ENCODE measurements at places on chromosomes 7 and 10.

DNA sequence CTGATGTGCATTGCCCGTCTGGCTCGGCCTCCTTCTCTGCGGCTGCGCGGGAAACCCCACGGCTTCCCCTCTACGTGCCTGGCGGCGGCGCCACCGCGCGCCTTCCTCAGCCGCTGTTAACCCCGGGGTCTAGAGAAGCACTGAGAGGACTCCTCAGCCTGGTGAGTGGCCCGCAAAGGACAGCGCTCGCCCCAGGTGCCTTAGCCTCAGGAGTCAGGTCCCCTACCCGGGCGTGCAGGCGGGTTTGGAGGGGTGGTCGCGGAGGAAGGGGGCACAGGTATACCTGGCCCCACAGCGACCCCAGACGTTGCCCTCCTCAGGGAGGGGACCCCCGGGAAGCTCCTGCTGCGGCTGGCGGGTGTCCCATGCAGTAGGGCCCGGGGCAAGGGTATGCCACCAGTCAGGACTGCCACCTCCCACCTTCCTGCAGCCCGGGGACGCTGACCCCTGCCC is 51.0 kb downstream of the ARL5B start:
- DNase-seq: no peak

DNA sequence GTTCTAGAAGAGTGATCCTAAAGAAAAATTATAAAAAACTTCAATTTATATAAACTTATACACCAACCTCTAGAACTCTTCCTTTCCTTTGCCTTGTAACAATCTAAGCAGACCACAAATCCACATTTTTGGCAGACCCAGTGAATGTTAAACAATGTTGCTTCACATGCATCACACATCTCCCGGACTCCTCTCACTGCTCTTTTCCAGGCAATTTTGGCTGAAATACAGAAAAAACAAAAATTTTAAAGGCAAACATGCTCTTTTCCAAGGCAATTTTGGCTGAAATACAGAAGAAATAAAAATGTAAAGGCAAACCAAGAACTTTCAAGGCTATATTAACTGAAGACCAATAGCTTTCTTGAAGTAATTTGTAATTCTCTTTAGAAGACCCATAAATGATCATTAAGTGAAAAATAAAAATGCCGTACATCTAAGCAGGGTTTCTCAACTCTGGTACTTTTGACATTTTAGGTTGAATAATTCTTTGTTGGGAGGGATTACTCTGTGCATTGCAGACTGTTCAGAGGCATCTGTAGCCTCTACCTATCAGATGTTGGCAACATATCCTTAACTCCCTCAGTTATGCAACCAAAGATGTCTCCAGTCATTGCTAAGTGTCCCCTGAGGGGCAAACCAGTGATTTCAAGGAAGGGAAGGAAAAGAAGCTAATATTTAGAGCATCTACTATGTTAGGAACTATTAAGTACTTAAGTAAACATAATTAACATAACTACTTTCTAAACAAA is 64.4 kb downstream of the NRBF2 start:
- no peak for DNase-seq

GRCh38 chr7:70807650-70808049 is 324.3 kb upstream of the GALNT17 start:
- DNase-seq: no peak

- no peak for DNase-seq
Observed at GRCh38 chr7:95545673-95546072, 50.6 kb downstream of the PDK4 start.

GRCh38 chr7:12211711-12212485 is 804 bp downstream of the TMEM106B start:
- peak; percentile 37 for DNase-seq

GRCh38 chr10:82390866-82391658 is 516.1 kb downstream of the NRG3 start:
- peak; percentile 47 for DNase-seq

DNA sequence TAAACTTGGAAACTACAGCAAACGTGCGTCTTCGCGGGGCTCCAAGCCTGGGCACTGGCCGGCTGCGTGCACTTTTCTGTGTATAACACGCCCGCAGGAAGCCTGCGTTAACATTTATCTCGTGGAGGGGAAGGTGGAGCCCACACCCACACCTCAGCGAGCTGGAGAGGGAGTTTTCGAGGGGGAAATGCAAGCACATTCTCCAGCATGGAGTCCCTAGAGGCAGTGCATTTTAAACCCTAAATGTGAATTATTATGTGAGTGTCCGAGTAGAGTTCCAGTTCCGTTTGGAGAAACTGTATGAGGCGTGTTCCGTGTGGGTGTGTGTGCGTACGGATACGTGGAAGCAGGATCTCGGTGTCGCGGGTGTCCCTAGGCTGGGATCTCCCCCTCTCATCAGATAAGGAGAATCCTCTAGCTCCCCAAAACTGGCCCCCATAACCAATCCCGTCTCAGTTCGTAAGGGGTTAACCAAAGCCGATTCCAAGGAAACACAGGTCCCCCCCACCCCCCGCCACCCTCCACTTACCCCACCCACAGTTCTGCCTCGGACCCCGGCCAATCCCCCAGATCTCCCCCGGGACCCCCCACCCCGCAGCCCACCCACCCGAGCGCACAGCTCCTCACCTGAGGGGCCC is 403 bp downstream of the CDK6 start:
- DNase-seq: no peak

DNA sequence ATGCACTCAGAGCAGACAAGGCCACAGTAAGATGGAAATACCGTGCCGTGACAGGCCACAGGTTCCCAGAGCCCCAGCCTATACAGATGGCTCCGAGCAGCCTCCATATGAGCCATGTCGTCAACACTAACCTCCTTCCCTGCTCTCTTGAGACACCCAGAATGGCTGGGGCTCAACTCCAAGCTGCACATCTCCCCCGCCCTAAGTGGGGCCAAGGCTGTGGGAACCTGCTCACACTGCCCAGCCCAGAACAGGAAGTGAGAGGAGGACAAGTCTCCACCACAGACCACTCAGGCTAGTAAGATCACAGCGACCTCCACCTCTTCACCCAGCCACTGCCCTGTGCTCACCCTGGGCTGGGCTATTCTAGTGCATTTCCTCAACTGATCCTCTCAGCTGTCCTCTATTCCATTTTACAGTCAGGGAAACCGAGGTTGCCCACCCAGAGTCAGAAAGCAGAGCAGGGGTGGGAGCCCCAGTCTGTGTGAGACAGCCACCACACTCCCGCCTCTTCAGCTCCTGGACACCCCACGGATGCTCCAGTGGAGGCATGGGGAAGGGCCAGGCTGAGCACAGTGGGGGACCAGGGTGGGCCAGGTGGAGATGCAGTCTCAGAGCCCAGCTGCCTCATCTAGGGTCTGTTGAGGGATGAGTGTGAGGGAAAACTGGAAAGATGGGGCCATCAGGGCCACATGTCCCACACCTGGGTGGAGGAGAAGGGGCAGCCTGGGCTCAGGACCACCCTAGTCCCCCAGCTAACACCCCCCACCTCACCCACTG is 11.6 kb downstream of the GRID1 start:
- DNase-seq: no peak

- DNase-seq: no peak
Observed at GRCh38 chr7:80552031-80552694, 40.3 kb upstream of the GNAT3 start.

- no peak for DNase-seq
Observed at GRCh38 chr7:136890399-136890798, 21.9 kb downstream of the CHRM2 start.

Data from NCI-H510A treated with DMSO at 0.1 percent for 48 hours (cell line).